ENCODE measurements at places on chromosomes 3 and 15. TPM values are rescaled to one million over a fixed set of nuclear protein-coding genes. Genes with fewer than 3 reads are reported as not detected.

Gene ATP13A5
- total RNA-seq = not detected

Gene SNAP23
- 42.3 TPM for total RNA-seq

Gene YEATS2
- total RNA-seq = 46.6 TPM

Gene CPNE4
- not detected for total RNA-seq

Gene C3orf49
- total RNA-seq = not detected

Gene PPM1L
- total RNA-seq = 3.3 TPM

Gene RHCG
- not detected for total RNA-seq

Gene PLA2G4D
- not detected for total RNA-seq

Gene ANKRD34C
- total RNA-seq = not detected

Data from activated CD8-positive, alpha-beta memory T cell treated with anti-CD3 and anti-CD28 coated beads for 36 hours (primary cell).